ENCODE measurements at places on chromosomes 16 and 17.

DNA sequence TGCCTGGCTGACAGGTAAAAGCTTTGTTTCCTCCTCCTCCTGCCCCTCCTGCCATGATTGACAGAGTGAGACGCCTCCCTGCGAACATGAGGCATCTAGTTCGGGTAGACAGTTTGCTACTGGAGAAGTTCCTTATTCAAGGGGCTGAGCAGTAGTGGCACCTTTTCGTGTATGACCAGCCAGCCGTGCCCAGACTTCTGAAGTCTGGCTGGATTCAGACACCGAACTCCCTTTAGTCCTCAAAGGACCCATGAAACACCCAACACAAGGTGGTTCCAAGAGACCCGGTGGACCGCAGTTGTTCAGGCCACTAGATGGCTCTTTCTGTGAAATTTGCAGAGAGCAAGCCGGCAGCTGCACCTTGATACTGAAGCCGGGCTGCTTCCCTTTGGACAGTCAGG, 192.8 kb downstream of the XYLT1 start:
- DNase-seq = no peak

DNA sequence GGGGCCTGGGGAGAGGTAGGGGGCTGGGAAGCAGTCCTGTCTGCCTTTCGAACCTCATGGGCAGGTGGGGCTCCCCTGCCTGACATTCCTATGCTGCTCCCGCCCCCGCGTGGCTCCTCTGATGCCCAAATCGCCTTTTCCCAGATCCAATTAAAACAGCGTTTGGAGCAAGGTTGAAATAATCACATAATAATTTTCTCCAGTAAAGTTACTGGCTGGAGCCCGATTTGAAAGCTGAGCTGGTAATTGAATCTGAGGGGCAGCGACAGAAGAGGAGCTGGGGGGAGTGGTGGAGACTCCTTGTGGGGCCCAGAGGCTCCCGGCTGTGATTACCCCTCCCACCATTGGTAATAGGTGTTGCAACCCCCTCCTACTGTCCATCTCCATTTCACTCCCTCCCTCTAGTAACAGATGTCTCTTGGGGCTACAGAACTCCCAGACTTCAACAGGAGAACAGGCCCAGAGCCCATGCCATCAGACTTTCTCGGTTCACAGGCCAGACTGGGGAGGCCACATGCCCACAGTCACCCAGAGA, 38.9 kb upstream of the C1QL1 start:
- DNase-seq = no peak

- DNase-seq = no peak
These were observed 19.4 kb downstream of the DHX38 start for GRCh38 chr16:72112906-72113615.

DNA sequence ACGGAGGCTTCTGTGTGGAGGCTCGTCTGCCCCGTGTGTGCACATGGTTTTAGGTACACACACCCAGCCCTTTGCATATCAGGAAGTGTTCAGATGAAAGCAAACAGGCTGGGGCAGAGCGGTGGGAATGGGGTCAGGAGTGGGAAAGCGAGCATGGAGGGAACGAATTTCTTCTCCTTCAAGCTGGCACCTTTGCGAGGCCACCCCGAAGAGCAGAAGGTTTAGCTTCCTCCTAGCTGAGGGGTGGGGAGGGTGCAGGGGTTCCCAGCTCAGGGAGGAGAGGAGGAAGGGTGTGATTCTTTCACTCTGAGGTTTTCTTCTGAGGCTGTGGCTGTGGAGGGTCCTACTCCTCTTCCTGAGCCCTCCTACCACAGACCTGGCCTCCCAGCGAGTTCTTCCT, 83.6 kb downstream of the ABR start:
- DNase-seq = no peak

DNA sequence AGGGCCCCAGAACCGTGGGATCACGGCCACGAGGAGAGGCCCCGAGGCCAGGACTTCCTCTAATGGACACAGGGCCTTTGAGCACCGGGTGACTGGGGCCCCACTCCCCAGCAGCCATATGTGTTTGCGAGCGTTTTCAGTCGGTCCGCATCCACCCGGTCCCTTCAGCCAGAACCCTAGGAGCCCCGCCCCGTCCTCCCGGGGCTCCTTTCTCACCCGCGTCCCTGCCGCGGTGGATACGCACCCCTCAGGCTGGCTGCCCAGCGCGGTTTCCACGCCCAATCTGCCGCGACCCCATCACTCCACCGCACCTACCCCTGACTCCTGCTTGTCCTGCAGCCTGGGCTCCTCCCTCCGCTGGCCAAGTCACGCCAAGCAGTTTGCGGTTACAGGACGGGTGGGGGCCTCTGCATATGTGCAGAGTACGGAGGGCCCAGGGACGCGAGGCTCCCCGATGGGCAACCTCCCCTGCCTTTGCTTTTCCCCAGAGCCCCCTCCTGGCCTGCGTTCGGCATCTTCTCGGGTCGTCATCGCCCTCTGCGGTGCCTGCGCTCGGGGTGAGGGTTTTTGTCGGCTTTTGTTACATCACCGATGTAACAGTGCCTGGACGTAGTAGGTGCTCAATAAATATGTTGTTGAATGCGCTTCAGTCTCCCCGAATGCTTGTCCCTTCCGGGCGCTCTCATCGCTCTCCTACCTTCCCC, 1.0 kb upstream of the TTYH2 start:
- no peak for DNase-seq

DNA sequence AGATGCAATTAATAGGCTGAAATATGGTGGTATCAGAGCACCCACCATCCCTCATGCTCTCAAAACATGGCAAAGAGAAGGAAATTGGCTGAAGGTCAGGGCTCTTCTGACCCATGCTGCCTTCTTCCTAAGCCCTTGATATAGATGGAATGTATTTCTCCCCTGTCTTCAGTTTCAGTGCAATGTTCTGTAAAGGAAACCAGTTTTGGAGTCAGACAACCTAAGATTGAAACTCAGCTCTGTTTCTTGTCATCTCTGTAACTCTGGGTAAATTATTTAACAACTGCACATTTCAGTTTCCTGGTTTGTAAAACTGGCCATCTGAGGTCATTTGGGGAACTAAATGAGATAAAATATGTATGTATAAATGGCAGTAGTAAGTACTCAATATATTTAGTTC, 243.9 kb downstream of the CA10 start:
- no peak for DNase-seq

GRCh38 chr16:11699234-11699894, 31.1 kb downstream of the SNN start:
- no peak for DNase-seq

DNA sequence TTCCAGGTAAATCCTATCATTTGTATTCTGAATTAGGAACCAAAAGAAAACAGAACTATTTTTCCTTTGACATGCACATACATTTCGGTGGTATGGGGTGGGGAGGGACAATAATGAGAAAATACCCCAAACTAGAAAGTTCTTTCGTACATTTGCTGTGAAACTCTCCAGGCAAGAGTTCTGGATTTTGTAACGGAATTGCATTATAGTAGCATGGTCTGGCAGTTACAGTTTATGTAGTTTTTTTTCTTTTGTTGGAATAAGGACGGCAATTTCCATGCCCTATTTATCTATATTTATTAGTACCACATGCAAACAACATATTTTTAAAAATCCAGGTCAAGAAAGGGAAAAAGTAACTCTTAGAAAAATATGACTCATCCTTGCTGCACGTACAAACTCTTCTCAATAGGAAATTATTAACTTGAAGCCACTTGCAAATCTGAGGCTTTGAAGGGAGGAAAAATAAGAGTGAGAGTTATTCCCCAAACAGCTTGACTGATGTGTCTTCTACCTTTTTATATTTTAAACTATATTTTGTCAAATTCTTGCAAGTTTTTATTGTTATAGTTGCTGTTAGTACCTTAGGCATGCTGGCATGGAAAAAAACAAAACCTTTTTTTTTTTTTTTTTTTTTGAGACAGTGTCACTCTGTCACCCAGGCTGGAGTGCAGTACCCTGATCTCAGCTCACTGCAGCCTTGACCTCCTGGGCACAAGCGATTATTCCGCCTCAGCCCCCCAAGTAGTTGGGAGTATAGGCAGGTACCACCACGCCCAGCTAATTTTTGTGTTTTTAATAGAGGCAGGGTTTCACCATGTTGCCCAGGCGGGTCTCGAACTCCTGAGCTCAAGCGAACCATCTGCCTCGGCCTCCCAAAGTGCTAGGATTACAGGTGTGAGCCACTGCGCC, 69.3 kb downstream of the WWP2 start:
- no peak for DNase-seq

DNA sequence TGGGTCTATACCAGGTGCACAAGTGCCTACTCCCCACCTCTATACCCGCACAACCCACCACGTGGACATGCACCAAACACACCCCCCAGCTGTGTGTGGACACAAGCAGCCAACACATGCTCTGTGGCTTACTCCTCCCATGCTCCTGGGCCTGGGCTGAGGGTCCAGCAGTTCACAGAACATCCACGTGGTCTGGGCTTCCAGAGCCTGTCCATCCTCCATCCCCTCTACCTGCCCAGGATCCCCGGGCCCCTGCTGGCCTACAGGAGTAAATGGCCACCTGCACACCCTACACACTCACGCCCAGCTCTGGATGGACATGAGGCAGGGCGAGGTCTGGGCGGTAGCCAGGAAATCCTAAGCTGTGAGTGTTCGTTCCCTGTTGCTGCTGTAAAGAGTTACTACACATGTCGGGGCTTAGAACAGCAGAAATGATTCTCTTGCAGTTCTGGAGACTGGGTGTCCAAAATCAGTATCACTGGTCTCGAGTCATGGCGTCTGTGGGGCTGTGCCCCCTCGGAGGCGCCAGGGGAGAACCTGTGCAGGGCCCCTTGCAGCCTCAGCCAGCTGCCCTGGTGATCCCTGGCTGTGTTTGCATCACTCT, 15.0 kb upstream of the RAI1 start:
- DNase-seq = no peak

- no peak for DNase-seq
These were observed 52.9 kb downstream of the SNTB2 start for GRCh38 chr16:69239851-69240250.

DNA sequence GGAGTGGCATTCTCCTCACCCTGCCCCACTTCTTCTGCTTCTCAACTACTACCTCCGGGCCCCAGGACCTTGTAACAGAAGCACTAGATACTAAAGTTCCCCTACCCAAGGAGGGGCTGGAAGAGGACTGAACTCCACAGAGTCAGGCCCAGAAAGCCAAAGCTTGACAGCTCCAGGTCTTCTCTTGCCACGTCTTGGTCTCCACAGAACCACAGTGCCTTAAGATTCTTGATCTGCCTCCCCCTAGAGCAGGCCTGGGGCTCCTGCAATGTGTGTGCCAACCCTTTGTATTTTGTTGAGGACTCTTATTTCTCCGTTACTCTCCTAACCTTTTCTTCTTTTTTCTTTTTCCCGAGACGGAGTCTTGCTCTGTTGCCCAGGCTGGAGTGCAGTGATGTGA, 4.0 kb downstream of the SLC16A13 start:
- DNase-seq = no peak

GRCh38 chr17:35160354-35161201, 13.0 kb downstream of the UNC45B start:
- DNase-seq = no peak

GRCh38 chr17:43988301-43988700, 16.1 kb upstream of the NAGS start:
- DNase-seq = no peak

- DNase-seq = no peak
These were observed 47.6 kb upstream of the RBBP6 start for GRCh38 chr16:24491731-24492130.

DNA sequence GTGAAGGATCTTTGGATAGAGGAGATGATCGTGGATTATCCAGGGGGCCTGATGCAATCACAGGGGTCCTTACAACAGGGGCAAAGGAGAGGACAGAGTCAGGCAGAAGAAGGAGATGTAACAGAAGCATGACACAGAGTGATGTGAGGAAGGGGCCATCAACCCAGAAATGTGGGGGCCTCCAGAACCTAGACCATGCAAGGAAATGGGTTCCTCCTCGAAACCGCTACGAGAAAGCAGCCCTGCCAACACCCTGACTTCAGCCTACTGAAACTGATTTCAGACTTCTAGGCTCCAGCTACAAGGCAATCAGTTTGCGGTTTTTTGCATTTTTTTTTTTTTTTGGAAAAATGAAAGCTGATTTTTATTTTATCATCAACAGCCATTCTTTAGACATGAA, 34.0 kb downstream of the ZFHX3 start:
- DNase-seq = no peak

DNA sequence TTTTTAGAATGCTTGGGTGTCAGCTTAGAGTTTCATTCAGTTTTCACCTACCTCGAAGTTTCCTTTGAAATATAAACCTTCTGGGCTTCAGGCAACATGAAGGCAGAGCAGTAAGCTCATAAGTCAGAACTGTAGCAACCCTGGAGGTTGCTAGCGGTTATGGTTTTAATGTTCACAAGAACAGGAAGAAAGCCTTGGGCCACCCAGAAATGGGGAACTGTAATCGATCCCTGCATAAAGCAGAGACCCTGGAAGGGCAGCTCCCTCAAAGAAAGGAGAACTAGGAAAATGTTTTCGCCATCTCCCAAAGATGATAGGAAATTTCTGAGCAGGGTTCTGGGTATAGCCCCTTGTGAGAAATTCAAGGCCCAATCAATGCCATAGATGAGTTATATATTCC, 47.8 kb upstream of the RASL10B start:
- DNase-seq = no peak

- no peak for DNase-seq
These were observed 1.4 kb upstream of the RHBDL3 start for GRCh38 chr17:32264140-32264799.

DNA sequence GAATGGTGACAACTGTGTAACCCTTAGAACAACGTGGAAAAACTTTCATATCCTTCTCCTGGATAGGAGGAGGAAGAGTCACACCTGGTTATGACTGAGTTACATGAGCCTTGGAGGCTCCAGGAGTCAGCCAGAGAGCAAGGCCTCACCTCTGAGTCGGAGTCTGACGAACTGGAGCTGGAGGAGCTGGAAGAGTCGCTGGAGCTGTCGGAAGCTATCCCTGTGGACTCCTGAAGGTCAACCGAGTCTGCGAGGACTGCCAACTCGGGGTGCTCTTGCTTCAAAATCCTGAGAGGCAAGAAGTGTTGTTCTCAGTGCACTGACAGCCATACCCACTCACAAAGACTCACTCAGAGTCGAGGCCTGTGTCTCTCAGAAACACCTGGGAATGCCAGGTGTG, 6.2 kb downstream of the JMJD6 start:
- DNase-seq = no peak

Measured in stimulated activated CD4-positive, alpha-beta T cell treated with anti-CD3 and anti-CD28 coated beads, TNF-alpha, amount 100 ng/mL, for 24 hours (primary cell).